ENCODE measurements at places on chromosomes 4 and X. TPM values are rescaled to one million over a fixed set of nuclear protein-coding genes. Genes with fewer than 3 reads are reported as not detected.
A peak's percentile ranks its signal among the peaks of the same experiment; 100 is the strongest.

DNA sequence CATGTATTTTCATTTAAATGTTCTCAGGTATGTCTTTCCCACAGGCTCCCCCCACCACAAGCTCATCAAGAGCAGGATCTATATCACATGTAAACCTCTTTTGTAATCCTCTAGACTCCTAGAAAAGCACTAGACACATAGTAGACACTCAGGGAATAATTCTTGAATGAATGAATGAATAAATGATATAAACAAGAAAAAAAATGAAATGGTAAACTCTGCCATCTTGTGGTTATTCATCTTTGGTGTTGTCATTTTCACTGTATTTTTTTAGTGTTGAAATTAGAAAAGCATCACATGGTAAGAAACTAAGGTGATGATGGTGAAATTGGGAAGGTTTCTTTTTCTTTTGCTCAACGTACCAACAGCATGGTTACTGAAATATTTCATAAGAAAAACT lies 34.2 kb upstream of the C1GALT1C1 start:
- DNase-seq, result peak; percentile 36

The HHIP gene
- under 0.01 TPM for total RNA-seq

GRCh38 chr4:53656421-53656981 lies 65.2 kb upstream of the LNX1 start:
- peak; percentile 86 for DNase-seq

GRCh38 chr4:25160714-25161592 lies 704 bp upstream of the SEPSECS start:
- DNase-seq, result peak; percentile 66

DNA sequence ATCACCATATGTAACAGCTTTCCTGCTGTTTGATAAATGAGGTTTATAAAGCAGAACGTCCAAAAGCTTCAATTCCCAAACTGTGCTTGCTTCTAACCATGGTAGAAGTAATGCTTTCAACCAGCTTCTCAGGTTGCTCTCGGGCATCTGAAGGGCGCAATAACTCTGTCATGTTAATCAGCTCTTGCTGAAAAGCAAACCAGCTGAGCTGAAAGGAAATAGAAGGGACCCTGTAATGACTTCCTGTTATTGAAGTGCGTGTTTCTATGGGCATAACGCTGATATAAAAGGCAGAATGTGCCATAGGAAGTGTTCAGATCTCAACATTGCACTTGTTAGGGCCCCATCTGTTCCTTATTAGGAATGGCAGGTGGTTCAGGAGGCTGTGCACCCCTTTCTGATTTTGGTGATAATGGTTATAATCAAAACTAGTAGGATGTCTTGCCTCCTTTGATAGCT lies 21.2 kb downstream of the HERC3 start:
- DNase-seq, result no peak

GRCh38 chrX:9953396-9953795 lies 13.8 kb upstream of the CLDN34 start:
- no peak for DNase-seq

- no peak for DNase-seq
Measured at GRCh38 chrX:86460760-86461159, 312.5 kb downstream of the DACH2 start.

The GPAT3 gene
- 1.7 TPM for total RNA-seq

GRCh38 chrX:112846187-112846586 lies 5.6 kb upstream of the AMOT start:
- DNase-seq, result no peak

The MEPE gene
- total RNA-seq, result not detected

DNA sequence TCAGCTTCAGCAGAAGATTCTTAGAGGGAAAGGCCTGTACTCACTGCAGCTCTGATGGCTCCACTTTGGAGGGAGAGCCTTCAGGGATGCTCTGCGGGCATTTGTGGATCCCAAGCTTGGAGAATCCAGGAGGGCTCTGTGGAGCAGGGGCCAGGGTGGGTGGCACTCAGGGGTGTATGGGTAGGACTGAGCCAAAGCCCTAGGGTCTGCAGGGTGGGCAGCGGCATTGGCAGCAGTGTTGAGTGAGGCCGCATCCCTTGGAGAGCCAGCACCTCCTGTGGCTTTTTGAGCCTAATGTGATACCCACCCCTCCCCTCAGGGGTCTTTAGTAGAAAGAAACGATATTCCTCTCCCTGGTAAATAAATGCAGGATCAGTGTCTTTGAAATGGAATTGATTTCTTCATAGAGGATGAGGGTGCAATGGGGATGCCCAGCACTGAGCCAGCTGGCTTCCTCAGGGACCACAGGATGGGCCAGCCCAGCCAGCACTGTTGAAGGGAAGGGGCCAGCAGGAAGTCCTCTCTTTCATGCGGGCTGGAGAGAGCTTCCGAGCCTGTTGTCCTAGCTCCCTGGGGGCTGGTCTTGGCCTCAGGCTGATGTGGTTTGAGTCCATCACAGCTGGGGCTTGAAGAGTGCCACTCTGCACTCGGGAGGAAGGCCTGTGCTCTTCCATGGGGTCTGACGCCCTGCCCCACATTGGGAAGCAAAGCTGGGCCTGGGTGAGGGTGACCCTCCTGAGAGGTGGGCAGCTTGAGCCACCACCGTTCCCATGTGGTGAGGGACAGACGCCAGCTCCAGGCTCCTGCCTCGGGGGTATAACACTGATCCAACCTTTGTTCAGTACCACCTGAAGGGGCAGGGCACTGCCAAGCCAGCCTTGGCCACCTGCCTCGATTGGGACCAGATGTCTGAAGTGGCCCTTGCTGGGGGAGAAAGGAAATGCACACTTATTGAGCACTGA lies 49.5 kb downstream of the PSAPL1 start:
- DNase-seq, result no peak

- no peak for DNase-seq
Measured at GRCh38 chrX:143648705-143649104, 12.8 kb upstream of the SLITRK4 start.

The PPP1R2C gene
- not detected for total RNA-seq

DNA sequence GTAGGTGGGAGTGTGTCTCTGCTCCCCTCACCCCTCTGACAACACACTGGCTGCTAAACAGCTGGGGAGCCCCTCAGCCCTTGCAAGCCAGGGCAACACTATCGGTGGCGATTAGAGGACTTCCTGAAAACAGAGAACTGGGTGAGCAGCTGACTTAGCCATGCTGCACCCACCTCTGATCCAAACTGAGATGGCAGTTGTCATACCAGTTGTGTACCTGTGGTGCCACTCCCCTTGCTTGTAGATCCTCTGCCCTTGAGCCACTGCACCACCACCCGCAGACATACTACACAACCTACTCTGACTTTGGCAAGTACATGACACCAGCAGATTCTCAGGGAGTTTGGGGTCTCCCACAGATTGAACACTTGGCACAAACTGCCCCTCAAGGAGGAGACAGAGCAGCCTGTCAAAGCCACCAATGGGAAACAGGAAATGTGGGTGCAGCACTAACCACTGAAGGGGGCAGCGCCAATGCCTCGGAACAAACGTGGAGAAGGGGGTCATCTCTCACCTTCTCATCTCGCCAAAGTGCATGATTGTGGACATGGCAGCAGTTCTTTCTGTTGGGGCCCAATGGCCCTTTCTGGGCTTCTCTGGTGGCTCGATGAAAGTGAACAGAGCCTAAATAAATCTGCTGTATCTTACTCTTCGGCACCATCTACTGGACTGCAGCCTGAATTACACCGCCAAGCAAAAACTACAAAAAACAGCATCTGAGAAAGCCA lies 119.8 kb downstream of the NEK1 start:
- peak; percentile 65 for DNase-seq

GRCh38 chrX:119181491-119181890 lies 53.9 kb upstream of the KIAA1210 start:
- peak; percentile 51 for DNase-seq

DNA sequence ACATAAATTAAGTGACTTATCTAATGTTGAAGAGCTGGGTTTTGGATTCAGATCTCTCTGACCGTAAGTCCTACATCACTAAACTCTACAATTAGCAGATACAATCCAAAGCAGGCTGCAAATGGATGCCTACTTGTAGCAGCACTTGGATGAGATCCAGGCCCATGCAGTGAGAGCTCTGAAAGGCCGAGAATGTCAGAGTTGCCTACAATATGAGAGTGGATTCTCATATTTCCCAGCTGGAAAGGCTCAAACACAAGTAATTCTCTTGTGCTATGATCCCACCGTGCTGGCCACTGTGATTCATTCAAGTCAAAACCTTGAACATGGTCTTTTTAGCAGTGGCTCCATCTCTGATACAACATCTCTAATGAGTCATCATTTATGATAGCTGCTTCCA lies 125.4 kb upstream of the CHRDL1 start:
- DNase-seq, result no peak

The CXCL13 gene
- not detected for total RNA-seq

- DNase-seq, result no peak
Measured at GRCh38 chrX:85026170-85026569, 22.5 kb downstream of the APOOL start.

DNA sequence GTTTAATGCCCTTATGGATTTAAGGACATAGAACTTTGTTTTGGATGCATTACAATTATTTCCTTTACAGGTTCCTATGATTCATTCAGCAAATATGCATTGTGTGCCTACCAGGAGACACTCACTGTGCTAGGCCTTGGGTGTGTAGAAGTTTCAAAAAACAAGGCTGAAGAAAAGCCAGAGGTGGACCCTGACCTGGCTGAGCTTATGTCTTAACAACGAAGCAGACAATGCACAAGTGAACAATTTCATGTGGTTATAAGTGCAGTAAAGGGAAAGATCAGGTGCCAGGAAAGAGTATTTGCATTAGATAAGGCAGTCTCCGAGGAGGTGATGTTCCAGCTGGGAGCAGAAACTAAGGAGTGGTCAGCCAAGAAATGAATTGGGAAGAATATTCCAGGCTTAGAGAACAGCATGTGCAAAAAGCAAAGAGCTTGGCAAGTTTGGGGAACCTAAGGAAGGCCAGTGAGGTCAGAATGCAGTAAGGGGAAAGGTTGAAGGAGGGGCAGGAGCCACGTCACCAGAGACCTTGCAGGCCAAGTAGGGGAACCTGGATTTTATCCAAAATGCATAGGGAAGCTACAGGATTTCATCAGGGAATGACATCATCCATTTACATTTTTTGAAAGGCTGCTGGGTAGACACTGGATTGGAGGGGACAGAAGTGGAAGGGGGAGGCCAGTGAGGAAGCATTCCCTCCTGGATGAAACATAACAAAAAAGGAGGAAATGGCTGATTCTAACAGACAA lies 193.6 kb downstream of the SOWAHB start:
- peak; percentile 50 for DNase-seq

The MAGEB1 gene
- total RNA-seq, result not detected

DNA sequence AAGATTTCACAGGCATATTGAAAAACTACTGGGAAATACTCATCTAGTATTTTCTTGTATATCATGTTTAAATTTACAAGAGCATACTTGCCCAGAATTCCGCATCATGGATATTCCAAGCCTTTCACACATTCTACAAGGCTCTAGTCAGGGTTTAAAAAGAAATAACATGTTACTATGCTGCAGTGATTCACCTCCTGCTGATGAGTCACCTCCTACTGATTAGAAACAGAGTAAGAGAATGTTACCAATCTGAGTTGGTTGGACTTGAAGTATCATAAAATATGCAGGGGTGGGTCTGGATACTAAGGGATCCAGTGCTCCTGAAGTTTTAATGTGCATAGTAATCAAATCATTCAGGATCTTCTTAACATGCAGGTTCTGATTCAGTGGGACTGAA lies 192.0 kb upstream of the ANK2 start:
- DNase-seq, result peak; percentile 94

The JCHAIN gene
- 3.0 TPM for total RNA-seq

DNA sequence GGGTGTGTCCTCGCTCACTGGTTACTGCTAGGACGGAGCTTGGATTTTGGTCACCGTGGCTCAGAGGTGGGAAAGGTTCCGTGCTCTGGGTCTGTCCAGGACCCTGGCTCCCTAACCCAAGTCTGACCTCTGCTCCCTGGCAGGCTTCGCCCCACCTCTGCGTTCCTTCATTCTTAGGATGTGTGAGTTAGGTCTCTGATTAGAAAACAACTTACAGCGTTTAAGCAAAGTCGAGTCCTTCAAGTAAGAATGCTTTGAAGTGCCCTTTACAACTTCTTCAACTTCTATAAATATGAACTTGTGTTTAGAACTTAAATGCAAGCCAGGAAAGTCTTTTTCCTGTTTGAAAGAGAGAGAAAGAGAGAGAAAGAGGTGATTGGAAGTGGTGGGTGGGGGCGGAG lies 891 bp downstream of the TLR2 start:
- DNase-seq, result peak; percentile 20

The ATG4A gene
- total RNA-seq, result 6.3 TPM

The RENBP gene
- total RNA-seq, result not detected

DNA sequence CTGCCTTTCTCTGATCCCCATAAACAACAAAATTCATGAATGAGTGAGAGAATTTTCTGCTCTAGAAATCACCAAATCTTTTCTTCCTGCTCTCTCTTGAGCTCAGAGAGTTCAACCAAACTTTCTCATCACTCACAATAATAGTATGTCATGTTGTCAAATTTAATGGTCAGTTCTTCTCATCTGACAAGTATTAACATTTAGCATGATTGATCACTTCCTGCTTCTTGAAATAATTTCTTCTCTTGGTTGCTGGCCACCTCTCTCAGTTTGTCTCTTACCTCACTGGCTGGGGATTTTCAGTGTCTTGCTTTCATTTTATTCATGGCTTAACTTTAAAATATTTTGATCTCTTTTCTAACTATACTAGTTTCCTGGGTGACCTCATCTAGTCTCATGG lies 25.5 kb upstream of the FGF5 start:
- peak; percentile 38 for DNase-seq

- DNase-seq, result no peak
Measured at GRCh38 chr4:100839712-100840111, 321.9 kb upstream of the EMCN start.

- no peak for DNase-seq
Measured at GRCh38 chr4:138399081-138399480, 156.9 kb upstream of the SLC7A11 start.

The KIT gene
- total RNA-seq, result 6.7 TPM

DNA sequence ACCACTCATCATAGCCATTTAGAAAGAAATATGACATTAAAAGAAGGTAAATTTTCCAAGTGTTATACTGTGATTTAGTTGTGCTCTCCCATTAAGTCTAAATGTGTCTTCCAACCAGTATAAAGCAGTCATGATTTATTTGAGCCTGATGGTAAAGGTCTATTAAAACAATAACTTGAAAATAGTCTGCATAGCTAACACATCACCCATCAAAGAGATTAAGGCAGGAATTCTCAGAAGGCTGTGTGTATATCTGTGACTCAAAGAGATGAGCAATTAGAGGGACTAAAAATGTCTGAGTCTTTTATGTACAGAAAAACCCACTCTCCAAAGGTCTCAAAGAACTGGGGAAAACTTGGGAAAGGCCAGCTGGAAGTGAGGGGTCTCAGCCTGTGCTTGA lies 70.3 kb upstream of the IQCM start:
- peak; percentile 76 for DNase-seq

All from GM23248 (cell line).